ENCODE measurements at places on chromosomes 2 and 18.

DNA sequence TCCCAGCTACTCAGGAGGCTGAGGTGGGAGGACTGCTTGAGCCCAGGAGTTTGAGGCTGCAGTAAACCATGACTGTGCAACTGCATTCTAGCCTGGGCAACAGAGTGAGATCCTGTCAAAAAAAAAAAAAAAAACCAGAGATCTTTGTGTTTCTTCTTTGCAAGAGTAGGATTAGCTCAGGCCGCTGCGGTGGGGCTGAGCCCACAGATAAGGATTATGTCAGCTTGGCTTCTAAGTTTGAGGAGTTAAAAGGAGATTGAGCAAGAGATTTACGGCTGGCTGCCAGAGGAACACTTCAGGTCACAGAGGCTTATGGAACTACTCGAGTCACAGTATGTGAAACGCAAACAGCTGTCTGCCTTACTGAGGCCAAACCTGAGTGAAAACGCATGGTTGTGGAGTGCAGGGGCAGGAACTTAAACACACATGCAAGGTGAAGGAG lies 146.7 kb upstream of the L3MBTL4 start:
- no peak for DNase-seq

- DNase-seq: no peak
Measured at GRCh38 chr18:12028040-12028628, 46.8 kb downstream of the IMPA2 start.

GRCh38 chr2:197803033-197803444 lies 1.4 kb upstream of the PLCL1 start:
- DNase-seq: peak; percentile 75

DNA sequence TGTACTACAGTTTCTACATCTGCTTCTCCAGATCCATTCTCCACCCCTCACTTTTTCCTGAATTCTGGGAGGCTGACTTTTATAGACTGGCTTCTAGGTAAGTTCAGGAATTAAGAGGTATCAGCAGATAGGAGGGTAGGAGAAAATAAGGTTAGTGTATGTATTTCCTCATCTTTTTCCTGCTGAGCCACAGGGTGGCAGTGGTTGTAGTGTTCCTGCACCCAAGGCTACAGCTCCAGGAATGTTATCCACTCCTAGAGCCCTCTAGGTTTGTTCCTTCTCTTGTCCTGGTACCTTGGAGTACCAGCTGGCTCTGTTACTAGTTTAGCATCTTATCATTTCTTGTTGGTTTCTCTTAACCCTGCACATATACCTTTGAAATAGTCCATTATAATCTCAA lies 40.7 kb upstream of the C2orf66 start:
- DNase-seq: peak; percentile 60

- no peak for DNase-seq
Measured at GRCh38 chr2:220000080-220000479, 372.6 kb downstream of the SLC4A3 start.

DNA sequence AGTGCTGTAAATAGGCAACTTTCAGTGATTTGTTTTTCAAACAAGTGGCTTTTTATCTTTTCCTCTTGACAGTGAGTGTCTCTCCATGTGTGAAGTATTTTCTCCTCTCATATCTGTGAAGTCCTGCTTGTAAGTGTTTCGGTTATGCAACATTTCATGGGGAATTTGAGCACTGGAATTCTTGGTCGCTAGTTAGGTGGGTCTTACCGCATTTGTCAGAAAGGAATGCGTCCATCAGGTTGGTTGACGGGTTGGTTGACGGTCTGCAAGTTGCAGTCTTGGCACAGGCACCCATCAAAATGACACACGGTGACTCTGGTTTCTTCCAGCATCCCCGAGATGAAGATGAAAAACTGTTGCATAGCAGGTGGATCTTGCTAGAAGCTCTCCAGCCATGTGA lies 109.8 kb downstream of the AGAP1 start:
- DNase-seq: no peak

GRCh38 chr18:53950545-53950944 lies 273.9 kb downstream of the MBD2 start:
- DNase-seq: no peak

DNA sequence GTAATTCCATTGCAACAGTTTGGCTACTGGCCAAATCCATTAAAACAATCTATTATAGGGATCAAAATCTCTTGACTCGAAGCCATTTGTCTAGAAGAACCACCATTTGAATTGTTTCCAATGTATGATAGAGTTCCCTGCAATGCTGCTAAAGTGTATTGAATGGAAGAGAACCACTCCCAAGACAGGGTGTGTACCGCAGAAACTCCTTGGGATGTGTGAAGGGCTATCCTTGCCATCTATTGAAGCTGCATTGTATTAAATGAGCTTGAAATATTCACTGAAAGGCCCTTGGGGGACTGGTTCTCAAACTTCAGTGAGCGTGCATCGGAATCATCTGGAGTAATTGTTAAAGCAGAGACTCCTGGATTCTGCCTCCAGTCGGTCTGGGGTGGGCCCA lies 260.4 kb upstream of the MEIS1 start:
- DNase-seq: no peak

DNA sequence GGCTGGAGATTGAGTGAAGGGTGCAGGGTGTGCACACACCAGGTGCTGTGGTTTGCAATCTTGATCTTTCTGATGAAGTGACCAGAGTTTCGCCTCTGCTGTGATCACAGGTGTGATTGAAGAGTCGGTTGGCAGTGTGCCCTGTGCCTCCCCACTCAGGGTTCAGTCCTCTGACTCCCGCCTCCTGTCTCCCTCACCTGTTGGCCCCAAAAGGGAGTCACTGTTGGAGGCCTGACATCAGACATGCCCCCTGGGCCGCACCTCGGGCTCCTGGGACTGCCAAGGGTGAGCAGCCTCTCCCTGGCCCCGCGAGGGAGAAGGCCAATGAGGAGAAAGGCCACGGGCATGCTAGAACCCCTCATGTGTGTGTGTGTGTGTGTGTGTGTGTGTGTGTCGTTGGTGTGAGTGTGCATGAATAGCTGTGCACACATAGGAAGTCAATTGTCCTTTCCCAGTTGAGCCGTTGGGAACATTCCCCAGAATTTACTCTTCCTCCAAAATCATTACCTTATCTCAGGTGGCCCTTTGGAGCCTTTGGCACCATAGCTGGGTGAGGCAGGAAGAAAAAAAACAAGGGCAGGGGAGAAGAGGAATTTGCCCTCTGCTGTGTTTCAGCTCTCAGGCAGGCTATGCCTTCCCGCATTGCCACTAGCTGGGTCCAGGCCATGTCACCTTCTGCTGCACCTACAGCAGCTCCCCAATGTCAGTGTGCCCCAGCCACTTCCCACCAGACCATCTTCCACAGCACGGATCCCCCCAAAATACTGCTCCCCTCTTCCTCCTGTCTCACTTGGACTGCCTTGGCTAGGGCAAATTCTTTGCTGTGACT lies 78.1 kb upstream of the LAPTM4A start:
- no peak for DNase-seq

DNA sequence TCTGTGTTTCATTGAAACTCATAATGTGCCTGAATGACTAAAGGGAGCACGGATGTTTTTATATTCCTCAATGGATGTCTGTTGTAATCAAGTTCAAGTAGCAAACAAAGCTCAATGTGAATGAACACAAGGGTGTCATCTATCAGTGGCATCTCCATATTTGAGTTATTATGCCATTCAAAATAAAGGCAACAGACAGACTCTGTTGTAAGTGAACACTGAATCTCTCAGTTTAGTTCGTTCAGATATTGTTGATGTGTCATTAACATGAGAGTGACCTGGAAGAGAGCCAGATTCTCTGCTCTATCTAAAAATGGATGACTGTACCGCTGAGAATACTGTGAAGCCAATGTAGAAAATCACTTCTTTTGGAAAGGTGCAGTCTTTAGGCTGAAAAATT lies 118.7 kb downstream of the NUP35 start:
- peak; percentile 44 for DNase-seq

- no peak for DNase-seq
Measured at GRCh38 chr2:55252832-55253231, 16.2 kb downstream of the MTIF2 start.

DNA sequence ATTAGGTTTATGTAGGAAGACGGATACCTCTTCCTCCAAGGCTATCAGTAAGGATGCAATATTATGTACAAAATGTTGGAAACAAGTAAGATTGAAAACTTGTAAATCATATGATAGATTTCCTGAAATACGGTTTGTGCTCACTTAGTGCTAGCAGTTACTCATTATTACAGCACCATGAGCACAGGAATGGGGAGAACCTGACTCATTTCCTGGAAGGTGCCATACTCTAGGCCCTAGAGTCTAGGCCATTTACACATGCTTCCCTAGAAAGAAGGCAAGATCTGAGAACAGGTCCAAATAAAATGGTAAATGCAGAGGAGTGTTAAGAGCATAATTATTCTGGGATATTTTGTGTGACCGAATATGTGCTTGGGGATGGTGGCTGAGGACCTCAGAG lies 467.7 kb upstream of the CELF4 start:
- DNase-seq: no peak

DNA sequence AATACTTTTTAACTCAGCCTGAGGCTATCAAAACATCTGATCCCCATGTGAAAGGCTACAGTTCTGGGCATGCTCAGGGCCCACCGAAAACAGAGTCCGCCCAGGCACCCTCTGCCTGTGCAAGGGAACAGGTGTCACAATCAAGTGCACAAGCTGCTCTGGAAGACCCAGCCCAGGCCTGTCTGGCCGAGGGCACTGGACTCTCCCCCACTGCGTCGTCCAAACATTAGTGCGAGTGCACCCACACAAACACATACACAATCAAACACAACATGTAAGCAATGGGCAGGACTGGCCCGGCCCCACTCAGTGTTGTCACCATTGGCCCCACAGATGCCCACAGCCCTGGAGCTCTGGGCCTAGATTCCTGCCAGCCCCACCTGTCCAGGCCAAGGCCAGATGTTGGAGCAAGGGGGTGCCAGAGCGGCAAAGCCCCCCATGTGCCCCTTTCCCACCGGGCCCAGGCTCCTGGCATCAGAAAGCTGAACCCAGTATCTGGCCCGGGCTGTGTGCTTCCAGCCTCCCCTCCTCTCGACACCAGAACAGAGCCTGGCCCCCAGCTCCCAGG lies 617 bp upstream of the ALPG start:
- DNase-seq: no peak
